CD4-positive, alpha-beta T cell treated with Interleukin-10 for 1 hour (primary cell): ENCODE measurements at places on chromosomes 11 and 22.

DNA sequence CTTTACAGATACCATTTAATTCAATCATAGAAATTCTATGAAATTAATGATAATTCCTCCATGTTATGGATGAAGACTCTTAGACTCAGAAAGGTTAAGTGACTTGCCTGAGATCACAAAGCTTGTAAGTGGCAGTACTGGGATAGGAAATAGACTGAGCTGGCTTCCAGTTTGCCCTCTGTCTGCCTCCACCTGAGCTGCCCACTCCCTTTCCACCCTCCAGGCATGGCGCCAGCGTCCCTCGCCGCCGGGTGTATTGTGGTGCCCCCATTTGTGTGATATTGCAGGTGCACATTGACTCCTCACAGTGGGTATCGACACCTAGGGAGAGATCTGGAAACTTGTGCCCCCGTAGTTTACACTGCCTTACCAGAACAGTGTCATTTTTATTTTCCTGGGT, 9.4 kb upstream of the RPS3 start:
- no peak for DNase-seq

GRCh38 chr11:95076981-95077380, 10.3 kb downstream of the SRSF8 start:
- no peak for DNase-seq

GRCh38 chr11:69309631-69310280, 15.8 kb downstream of the MYEOV start:
- no peak for DNase-seq

DNA sequence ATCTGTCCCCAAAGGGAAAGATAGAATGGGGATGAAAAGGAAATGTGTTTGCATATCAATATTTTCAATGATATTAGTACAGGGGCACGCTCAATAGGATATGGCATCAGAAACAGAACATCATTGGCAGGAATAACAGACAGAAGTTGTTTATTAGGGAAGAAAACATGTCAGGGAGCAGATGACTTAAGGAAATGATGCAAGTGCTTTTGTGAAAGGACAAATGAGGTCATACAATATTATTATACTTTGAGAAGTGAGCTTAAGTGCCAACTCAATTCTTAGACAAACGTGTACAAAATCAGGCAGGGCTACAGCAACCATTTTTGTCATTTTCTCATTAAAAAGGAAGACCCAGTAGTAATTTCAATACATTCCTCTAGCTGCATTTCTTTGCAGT, 388.4 kb downstream of the SOX6 start:
- no peak for DNase-seq

DNA sequence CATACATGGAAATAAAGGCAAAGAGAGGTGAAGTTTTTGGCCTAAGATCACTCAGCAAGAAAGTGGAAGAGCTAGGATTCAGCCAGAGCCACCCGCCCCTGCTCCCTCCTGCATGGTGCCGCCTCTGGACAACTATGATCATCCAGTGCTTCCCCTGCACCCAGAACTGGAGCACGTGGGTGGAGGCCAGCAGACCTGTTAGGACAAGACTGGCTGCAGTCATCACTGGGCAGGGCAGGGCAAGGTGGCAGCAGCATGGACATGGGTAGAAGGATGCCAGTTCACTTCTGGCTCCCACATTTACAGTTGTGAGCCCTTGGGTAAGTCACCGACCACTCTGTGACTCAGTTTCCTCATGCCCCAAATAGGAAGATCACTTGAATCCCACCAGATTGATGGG, 131.0 kb downstream of the FBXO7 start:
- no peak for DNase-seq

DNA sequence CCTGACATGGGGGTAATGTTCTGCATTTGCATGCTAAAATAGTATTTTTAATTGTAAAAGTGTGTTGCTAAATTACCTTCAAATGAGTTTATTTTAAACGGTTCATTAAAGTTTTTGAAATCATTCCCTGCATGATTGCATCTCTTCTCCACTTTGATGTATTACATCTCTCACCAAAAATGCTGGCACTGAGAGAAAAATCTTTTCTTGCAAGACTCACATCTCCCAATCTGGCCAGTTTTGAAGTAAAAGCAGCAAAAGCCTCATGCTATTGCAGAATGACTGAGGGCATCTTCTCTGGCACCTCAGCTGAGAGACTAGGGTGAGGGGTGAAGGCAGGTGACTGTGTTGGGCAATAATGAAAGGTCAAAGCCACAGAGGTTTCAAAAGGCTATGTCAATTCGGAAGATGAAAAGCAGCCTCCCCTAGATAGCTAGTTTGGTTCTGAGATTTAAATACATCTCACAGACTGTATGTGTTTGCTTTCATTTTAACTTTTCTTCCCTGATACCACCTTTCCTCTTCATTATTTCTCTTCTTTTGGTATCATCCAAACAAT, 292.2 kb upstream of the RAG2 start:
- no peak for DNase-seq

- DNase-seq = no peak
These were observed 62.4 kb downstream of the NELL1 start for GRCh38 chr11:20731676-20732215.

- no peak for DNase-seq
These were observed 55.0 kb downstream of the RTL6 start for GRCh38 chr22:44442851-44443595.

DNA sequence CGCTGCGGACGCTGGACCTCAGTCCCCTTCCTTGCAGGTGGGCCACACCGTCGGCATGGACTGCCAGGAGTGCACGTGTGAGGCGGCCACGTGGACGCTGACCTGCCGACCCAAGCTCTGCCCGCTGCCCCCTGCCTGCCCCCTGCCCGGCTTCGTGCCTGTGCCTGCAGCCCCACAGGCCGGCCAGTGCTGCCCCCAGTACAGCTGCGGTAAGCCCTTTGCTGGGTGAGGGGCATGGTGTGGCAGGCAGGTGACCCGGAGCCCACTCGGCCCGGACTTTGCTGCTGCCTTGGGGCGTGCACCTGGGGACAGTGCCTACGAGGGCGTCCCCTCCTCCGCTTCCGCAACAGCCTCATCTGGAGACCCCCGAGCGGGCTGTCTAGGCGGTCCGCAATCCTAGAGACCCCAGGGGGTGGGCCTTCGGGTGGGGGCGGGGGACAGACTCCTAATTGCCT, 25.4 kb upstream of the MUC5B start:
- no peak for DNase-seq

- DNase-seq = no peak
These were observed 132.2 kb upstream of the B3GAT1 start for GRCh38 chr11:134544095-134544815.

DNA sequence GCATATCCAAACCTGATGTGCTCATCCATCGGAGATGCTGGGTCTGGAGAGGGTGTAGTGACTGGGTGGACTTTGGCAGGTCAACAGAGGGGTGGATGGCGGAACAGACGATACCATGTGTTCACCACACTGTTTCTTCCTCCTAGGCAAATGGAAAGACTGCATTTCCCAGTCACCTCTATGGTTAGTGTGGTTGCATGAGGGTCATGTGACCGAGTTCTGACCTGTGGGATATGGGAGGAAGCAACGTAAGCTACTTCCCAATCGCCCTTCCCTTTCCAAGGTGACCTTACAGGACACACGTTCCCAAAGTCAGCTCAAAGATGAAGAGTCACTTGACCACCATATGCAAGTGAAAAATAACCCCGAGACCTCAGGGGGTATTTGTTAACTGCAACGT, 27.7 kb downstream of the TSPAN32 start:
- no peak for DNase-seq

- no peak for DNase-seq
These were observed 470.1 kb upstream of the LARGE1 start for GRCh38 chr22:34390400-34390799.
